T-helper 17 cell (primary cell): ENCODE measurements at places on chromosomes 13 and 19. TPM values are rescaled to one million over a fixed set of nuclear protein-coding genes. Genes with fewer than 3 reads are reported as not detected.

Gene GPR12
- total RNA-seq, result not detected

GRCh38 chr19:16417660-16418596 lies 53.8 kb downstream of the EPS15L1 start:
- DNase-seq, result peak; percentile 68
- no peak overlapping the region for H3K4me3 ChIP-seq
- H3K36me3 ChIP-seq, result peaks cover 2% of the 10 kb centered on the region
- H3K27me3 ChIP-seq, result no peaks in the 10 kb centered on the region
- peak overlapping the region; percentile 86 for H3K27ac ChIP-seq

- H3K4me3 ChIP-seq, result no peak overlapping the region
- no peaks in the 10 kb centered on the region for H3K36me3 ChIP-seq
- DNase-seq, result no peak
These were observed 592.0 kb upstream of the SLITRK5 start for GRCh38 chr13:87078947-87079795.

- DNase-seq, result no peak
- no peaks in the 10 kb centered on the region for H3K4me1 ChIP-seq
These were observed 126.9 kb downstream of the ITGBL1 start for GRCh38 chr13:101579281-101579802.

DNA sequence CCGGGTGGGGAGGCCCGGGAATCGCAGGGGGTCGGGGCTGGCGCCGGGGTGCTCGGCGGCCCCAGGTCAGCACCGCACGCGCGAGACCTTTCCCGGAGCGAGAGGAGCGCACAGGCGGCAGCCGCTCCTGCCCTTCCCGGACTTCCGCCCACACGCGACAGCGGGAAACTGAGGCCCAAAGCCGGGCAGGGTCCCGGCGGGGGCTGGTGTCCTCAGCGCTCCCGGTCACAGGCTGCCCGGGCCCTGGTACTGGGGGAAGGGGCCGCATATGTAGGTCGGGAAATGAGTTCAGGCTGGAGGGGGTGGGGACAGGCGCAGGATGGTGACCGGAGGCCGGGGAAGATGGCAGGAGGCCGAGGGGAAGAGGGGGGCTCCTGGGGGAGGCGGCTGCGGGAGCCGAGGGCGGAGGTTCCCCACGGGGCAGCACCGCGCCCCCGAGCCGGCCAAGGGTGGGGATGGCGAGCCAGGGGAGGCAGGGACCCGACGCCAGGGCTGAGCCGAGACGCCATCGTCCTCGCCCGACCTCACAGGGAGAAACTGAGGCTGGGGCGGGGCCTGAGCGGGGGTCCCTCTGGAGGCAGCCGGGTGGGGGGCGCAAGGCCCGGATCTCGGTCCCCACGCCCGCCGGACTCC lies 662 bp downstream of the CBARP start:
- DNase-seq, result no peak
- H3K4me1 ChIP-seq, result peaks cover 16% of the 10 kb centered on the region
- peaks cover 8% of the 10 kb centered on the region for H3K27me3 ChIP-seq
- H3K36me3 ChIP-seq, result no peaks in the 10 kb centered on the region
- H3K4me3 ChIP-seq, result peak overlapping the region; percentile 68

Gene PDE4A
- total RNA-seq, result 5.7 TPM

DNA sequence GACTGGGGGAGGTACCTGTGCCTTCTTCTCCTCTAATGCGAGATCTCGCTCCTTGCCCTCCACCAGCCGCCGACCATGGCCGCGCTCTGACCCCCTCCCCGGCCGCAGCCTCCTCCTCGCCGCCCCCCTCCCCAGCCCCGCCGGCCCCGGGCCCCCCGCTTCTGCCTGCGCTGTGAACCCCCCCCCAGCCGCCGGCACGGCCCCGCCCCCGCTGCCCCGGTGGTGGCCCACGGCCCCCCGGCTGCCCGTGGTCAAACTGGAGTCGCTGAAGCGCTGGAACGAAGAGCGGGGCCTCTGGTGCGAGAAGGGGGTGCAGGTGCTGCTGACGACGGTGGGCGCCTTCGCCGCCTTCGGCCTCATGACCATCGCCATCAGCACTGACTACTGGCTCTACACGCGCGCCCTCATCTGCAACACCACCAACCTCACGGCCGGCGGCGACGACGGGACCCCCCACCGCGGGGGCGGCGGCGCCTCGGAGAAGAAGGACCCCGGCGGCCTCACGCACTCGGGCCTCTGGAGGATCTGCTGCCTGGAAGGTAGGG lies at the start of gene CACNG8:
TSS of gene CACNG8 (plus strand) at position 51 of the 545 bp plus-strand sequence.
- H3K4me1 ChIP-seq, result peaks cover 17% of the 10 kb centered on the region
- H3K27me3 ChIP-seq, result peaks cover 77% of the 10 kb centered on the region
- H3K4me3 ChIP-seq, result no peak within 1 kb of the TSS
- H3K27ac ChIP-seq, result no peak within 1 kb of the TSS
